ENCODE measurements at places on chromosomes 7 and 10.

GRCh38 chr10:71343392-71343773, 24.3 kb downstream of the SLC29A3 start:
- peak; percentile 22 for DNase-seq

GRCh38 chr10:63286340-63286739, 153.2 kb downstream of the NRBF2 start:
- peak; percentile 58 for DNase-seq

DNA sequence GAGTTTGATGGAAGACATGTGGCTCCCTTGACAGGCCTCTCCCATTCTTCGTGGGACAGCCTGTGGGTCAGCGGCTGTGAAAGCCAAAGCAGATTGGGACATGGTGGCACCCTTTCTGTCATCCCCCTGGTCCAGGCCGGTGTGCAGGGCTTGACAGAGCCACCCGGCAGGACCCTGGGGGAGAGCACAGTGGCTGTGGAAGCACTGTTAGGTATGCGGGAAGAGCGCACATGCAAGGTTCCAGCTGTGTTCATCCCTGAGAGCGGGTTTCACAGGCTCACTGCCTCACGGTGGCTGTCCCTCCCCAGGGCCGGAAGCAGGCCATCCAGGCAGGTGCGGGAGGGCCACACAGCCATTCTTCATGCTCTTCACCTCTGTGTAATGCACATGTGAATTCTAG, 29.8 kb downstream of the SHH start:
- no peak for DNase-seq

DNA sequence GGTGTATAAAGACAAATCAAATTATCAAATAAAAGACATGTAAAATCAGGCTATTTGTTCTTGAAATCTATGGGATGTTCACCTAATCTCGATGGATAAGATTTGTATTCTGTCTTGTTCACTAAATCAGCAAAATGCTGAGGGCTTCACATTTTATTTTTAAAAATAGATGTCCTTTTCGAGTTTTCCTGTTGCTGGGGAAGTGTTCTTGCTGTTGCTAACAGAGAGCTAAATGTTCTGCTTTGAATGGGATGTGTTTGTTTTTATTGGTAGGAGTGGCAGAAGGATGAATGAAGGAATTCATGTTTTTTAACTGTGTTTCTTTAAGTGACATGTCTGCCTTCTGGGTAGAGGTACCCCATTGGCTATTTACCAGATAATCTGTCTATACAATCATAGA, 7.3 kb upstream of the SNX13 start:
- DNase-seq = no peak
